ENCODE measurements at places on chromosomes 1 and 21. TPM values are rescaled to one million over a fixed set of nuclear protein-coding genes. Genes with fewer than 3 reads are reported as not detected.
A peak's percentile ranks its signal among the peaks of the same experiment; 100 is the strongest.

Gene LMOD1
- total RNA-seq, result not detected

- no peak for DNase-seq
- no peaks in the 10 kb centered on the region for H3K27me3 ChIP-seq
- H3K4me1 ChIP-seq, result no peaks in the 10 kb centered on the region
- no peak overlapping the region for H3K4me3 ChIP-seq
Observed at GRCh38 chr1:29563571-29563970, 327.2 kb downstream of the PTPRU start.

GRCh38 chr1:109924316-109924715 is 13.7 kb downstream of the CSF1 start:
- no peak for DNase-seq
- H3K4me3 ChIP-seq, result no peak overlapping the region
- H3K36me3 ChIP-seq, result peaks cover 88% of the 10 kb centered on the region

DNA sequence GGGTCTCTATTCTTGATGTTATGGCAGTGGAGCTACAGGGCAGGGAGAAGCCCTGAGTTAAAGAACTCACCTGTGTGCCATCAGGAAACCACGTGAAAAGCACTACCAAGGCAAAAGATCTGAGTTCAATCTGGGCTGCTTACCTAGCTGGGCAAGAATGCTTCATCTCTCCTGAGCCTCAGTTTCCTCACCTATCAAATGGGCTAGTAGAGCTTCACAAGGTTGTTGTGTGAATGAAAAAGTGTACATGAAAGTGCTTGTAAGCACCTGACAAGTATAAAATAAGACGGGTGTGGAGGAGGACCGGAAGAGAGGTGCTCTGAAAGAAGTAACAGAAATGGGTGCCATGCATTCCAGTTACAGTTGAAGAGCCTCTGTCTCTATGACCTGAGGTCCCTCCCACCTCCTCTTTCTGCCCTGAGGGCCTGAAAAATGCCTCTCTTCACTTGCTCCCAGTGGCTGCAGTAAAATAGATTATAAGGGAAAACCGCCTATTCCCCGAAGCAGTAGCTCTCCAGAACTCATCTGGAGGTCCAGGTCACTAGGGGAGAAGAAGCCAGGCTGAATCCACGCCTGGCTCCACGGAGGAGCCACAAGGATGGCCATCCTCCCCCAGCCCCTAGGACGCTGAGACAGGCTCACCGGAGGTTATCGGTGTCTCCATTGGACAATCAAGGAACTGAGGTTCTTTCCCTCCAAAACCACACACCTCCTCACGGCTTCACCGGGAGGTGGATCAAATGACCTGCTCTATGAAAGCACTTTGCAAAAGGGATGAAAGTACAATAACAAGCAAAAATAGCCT is 1.4 kb downstream of the GPR161 start:
- no peak overlapping the region for H3K27ac ChIP-seq
- peaks cover 22% of the 10 kb centered on the region for H3K27me3 ChIP-seq
- H3K4me1 ChIP-seq, result peaks cover 20% of the 10 kb centered on the region
- no peak for DNase-seq

Gene UQCRH
- 101 TPM for total RNA-seq

GRCh38 chr1:31648641-31649357 is 4.1 kb upstream of the PEF1 start:
- DNase-seq, result no peak
- no peaks in the 10 kb centered on the region for H3K36me3 ChIP-seq
- H3K27me3 ChIP-seq, result no peaks in the 10 kb centered on the region
- peaks cover 20% of the 10 kb centered on the region for H3K4me1 ChIP-seq
- no peak overlapping the region for H3K4me3 ChIP-seq

Gene SLAMF6
- 6.3 TPM for total RNA-seq

Gene VWA5B1
- 0.08 TPM for total RNA-seq

Gene WDTC1
- 17.7 TPM for total RNA-seq

GRCh38 chr1:204524986-204525385 is 8.8 kb downstream of the MDM4 start:
- H3K27me3 ChIP-seq, result no peaks in the 10 kb centered on the region
- DNase-seq, result no peak

GRCh38 chr1:229896861-229897260 is 170.2 kb upstream of the GALNT2 start:
- DNase-seq, result no peak
- H3K4me3 ChIP-seq, result no peak overlapping the region
- H3K4me1 ChIP-seq, result no peaks in the 10 kb centered on the region

Gene GNAT2
- not detected for total RNA-seq

- no peaks in the 10 kb centered on the region for H3K36me3 ChIP-seq
- H3K27ac ChIP-seq, result no peak overlapping the region
- peak; percentile 5 for DNase-seq
- H3K4me3 ChIP-seq, result no peak overlapping the region
- H3K27me3 ChIP-seq, result no peaks in the 10 kb centered on the region
Observed at GRCh38 chr1:224498574-224499170, 64.1 kb upstream of the WDR26 start.

- peak overlapping the region; percentile 59 for H3K4me3 ChIP-seq
- no peaks in the 10 kb centered on the region for H3K27me3 ChIP-seq
- no peak overlapping the region for H3K27ac ChIP-seq
- H3K36me3 ChIP-seq, result peaks cover 38% of the 10 kb centered on the region
Observed at GRCh38 chr1:32334864-32335534, 1.0 kb downstream of the MARCKSL1 start.

DNA sequence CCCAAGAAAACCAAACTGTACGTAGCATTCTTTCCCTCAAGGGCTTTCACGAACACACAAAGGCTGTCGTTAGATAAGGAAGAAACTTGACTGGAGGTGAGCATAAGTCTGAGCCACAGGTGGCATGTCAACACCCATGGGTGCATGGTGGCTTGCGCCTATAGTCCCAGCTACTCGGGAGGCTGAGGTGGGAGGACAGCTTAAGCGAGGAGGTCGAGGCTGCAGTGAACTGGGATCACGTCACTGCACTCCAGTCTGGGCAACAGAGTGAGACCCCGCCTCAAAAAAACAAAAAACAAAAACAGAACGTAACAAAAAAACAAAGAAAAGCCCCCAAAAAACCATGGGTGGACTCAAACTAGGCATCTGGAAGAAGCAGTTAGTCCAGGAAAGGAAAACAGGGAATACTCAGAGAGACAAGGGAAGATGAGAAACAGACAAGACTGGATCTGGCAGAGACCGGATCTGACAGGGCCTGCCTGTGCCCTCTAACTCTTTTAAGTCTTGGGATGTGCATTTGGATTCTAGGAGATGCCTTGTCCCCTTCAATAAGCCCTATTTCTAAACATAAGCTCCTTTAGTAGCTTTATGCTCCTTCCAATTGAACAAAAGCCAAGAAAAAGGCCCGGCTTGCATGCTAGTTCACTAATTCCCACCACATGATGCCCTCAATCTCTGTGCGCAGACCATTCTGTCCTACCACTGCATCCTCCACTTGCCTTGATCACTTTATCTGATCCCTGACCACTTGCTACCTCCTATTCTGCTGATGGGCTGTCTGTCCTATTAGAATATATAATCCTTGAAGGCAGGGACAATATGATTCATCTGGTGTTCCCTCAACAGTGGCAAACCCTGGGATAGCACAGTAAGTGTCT is 73.8 kb downstream of the APP start:
- H3K4me1 ChIP-seq, result no peaks in the 10 kb centered on the region
- H3K27ac ChIP-seq, result no peak overlapping the region
- DNase-seq, result no peak
- H3K4me3 ChIP-seq, result no peak overlapping the region
- H3K27me3 ChIP-seq, result no peaks in the 10 kb centered on the region
- H3K36me3 ChIP-seq, result no peaks in the 10 kb centered on the region

DNA sequence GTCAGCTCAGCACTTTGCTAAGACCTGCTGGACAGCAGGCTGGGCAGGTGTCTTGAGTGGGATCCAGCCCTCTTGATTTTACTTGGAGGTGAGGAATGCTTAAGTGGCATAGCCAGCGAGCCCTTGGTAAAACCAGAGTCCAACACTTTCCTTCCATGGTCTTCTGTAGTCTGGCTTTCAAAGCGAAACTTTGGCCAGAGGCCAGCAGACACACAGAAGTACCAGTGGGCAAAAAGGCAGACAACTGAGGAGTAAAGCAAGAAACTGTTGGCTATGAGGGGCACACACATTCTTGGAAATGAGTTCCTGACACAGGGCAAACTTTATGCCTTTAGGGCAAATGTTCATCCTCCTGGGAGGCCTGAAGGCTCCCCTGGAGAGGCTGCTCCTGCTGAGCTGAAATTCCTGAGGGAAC is 281.0 kb upstream of the POU3F1 start:
- H3K36me3 ChIP-seq, result no peaks in the 10 kb centered on the region
- no peak overlapping the region for H3K27ac ChIP-seq
- peaks cover 18% of the 10 kb centered on the region for H3K27me3 ChIP-seq
- DNase-seq, result no peak
- no peak overlapping the region for H3K4me3 ChIP-seq

Gene G0S2
- 6.4 TPM for total RNA-seq

Gene OR2L8
- 0.78 TPM for total RNA-seq

Gene SH3BGR
- 0.63 TPM for total RNA-seq

DNA sequence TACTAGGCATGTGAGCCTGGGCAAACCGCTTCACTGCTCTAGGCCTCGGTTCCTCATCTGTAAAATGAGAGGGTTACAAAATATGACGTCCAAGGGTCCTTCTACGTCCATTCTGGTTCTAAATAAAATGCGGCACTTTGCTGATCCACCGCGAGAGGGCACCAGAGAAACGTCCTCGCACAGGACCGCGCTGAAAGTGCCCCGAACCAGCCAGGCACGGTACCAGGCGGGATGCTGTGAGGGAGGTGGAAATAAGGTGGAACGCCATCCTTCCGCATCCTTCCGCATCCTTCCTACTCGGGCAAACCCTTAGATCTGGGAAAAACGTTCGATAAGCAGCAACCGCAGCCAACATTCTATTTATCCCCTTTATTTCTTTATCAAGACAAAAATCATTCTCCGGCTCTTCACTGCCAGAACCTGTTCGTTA is 60.3 kb upstream of the KRTAP19-8 start:
- peaks cover 26% of the 10 kb centered on the region for H3K4me1 ChIP-seq
- no peak overlapping the region for H3K27ac ChIP-seq
- peak; percentile 64 for DNase-seq
- no peaks in the 10 kb centered on the region for H3K27me3 ChIP-seq
- no peaks in the 10 kb centered on the region for H3K36me3 ChIP-seq

GRCh38 chr1:27572679-27573426 is 31.1 kb downstream of the AHDC1 start:
- no peak overlapping the region for H3K27ac ChIP-seq
- H3K36me3 ChIP-seq, result no peaks in the 10 kb centered on the region
- H3K4me1 ChIP-seq, result peaks cover 35% of the 10 kb centered on the region
- no peaks in the 10 kb centered on the region for H3K27me3 ChIP-seq
- DNase-seq, result no peak

DNA sequence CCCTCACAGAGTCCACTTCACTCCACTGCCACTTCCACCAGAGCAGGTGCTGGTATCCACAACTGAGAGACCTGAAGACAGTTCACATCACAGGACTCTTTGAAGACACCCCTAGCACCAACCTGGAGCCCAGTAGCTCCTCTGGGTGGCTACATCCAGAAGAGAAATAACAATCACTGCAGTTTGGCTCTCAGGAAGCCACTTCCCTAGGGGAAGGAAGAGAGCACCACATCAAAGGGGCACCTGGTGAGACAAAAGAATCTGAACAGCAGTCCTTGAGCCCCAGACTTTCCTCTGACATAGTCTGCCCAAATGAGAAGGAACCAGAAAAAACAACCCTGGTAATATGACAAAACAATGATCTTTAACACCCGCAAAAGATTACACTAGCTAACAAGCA is 113.2 kb downstream of the TENT5C start:
- DNase-seq, result peak; percentile 25
- no peaks in the 10 kb centered on the region for H3K27me3 ChIP-seq
- no peaks in the 10 kb centered on the region for H3K36me3 ChIP-seq
- H3K27ac ChIP-seq, result no peak overlapping the region

- H3K4me1 ChIP-seq, result no peaks in the 10 kb centered on the region
- no peak for DNase-seq
- no peaks in the 10 kb centered on the region for H3K27me3 ChIP-seq
- H3K27ac ChIP-seq, result no peak overlapping the region
Observed at GRCh38 chr1:62508187-62508758, 71.4 kb downstream of the USP1 start.

DNA sequence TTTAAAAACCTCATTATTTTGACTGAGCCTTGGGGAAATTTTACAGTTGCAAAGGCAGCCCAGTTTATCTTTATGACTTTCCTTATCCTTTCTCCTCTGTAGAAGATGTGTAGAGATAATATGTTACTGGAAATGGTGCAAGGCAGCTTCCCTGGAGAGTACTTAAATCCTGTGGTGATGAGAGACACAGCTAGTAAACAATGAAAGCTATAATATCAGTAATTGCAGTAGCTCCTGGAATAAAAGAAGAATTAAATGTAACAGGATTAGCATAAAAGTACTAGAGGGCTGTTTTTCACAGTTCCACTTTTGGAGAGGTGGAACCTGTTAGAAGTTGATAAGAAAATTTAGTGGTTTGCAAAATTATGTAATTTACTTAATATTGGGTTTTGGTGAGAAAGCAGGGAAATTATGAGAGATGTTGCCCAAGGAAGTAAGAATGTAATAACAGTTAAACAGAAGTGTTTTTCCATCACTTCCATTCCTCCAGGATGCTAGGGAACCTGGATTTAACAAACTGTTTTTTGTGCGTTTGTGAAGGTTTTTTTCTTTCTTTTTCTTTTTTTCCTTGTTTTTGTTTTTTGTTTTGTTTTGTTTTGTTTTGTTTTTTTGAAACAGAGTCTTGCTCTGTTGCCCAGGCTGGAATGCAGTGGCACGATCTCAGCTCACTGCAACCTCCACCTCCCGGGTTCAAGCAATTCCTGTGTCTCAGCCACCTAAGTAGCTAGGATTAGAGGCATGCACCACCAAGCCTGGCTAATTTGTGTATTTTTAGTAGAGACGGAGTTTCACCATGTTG is 15.7 kb upstream of the EDEM3 start:
- H3K36me3 ChIP-seq, result no peaks in the 10 kb centered on the region
- no peak overlapping the region for H3K4me3 ChIP-seq
- no peak overlapping the region for H3K27ac ChIP-seq
- no peaks in the 10 kb centered on the region for H3K27me3 ChIP-seq

Gene DEPDC1
- total RNA-seq, result not detected

DNA sequence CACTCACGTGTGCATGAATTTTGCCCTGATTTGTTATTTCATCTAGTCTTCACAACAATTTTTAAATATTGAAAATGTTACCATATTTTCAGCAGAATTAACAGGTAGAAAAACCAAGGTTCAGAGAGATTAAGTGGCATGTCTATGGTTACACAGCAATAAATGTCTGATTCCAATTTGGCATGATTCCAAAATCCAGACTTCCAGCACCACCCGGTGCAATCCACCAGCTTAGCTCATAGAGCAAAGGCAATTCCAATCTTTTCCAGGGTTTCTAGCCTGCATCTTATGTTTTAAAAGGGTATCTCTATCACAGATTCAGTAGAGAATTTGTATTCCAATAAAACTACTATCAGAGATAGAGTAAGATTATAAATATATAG is 161.8 kb downstream of the TPR start:
- H3K27ac ChIP-seq, result no peak overlapping the region
- no peak overlapping the region for H3K4me3 ChIP-seq
- no peak for DNase-seq
- H3K27me3 ChIP-seq, result peaks cover 8% of the 10 kb centered on the region
- no peaks in the 10 kb centered on the region for H3K36me3 ChIP-seq

GRCh38 chr1:180057883-180058396 is 96.7 kb upstream of the QSOX1 start:
- H3K4me1 ChIP-seq, result no peaks in the 10 kb centered on the region
- H3K27ac ChIP-seq, result no peak overlapping the region
- H3K36me3 ChIP-seq, result peaks cover 49% of the 10 kb centered on the region
- no peaks in the 10 kb centered on the region for H3K27me3 ChIP-seq

Gene TNNT2
- total RNA-seq, result not detected

Gene HSD3B1
- total RNA-seq, result not detected

- no peaks in the 10 kb centered on the region for H3K36me3 ChIP-seq
- H3K4me1 ChIP-seq, result no peaks in the 10 kb centered on the region
- H3K27me3 ChIP-seq, result peaks cover 7% of the 10 kb centered on the region
- H3K4me3 ChIP-seq, result no peak overlapping the region
Observed at GRCh38 chr1:11598461-11598860, 55.8 kb downstream of the FBXO2 start.

Gene TNNI3K
- total RNA-seq, result 1.0 TPM

Measured in CD4-positive, alpha-beta T cell (primary cell).